ENCODE measurements at places on chromosomes 3 and 15. TPM values are rescaled to one million over a fixed set of nuclear protein-coding genes. Genes with fewer than 3 reads are reported as not detected.

- H3K4me3 ChIP-seq, result no peak overlapping the region
- no peaks in the 10 kb centered on the region for H3K27me3 ChIP-seq
- no peak overlapping the region for H3K27ac ChIP-seq
- no peaks in the 10 kb centered on the region for H3K4me1 ChIP-seq
These were observed 67.6 kb upstream of the GCNT3 start for GRCh38 chr15:59543721-59544547.

DNA sequence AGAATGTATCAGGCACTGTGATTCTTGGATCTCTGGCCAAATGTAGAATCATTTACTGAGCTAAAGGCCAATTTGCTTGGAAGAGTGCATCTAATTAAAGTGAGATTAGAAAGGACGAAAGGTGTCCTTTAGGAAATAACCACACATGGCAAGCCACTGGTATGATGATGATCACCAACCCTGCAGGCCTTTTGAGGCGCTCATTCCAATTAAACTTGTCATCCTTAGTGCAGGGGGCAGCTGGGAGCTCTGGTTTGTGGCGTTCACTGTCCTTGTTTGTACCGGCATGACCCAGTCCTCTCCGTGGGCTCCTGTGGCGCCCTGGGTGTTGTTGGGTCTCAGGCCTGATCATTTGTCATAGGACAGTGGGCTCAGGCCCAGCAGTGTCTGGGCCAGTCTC, 11.0 kb downstream of the LIMD1 start:
- no peaks in the 10 kb centered on the region for H3K27me3 ChIP-seq
- no peaks in the 10 kb centered on the region for H3K4me1 ChIP-seq
- no peak overlapping the region for H3K4me3 ChIP-seq
- H3K27ac ChIP-seq, result no peak overlapping the region
- no peak for DNase-seq

- no peaks in the 10 kb centered on the region for H3K4me1 ChIP-seq
- H3K4me3 ChIP-seq, result no peak overlapping the region
- no peaks in the 10 kb centered on the region for H3K27me3 ChIP-seq
- no peak for DNase-seq
- no peak overlapping the region for H3K27ac ChIP-seq
These were observed 43.8 kb upstream of the SLCO2A1 start for GRCh38 chr3:134073583-134073945.

DNA sequence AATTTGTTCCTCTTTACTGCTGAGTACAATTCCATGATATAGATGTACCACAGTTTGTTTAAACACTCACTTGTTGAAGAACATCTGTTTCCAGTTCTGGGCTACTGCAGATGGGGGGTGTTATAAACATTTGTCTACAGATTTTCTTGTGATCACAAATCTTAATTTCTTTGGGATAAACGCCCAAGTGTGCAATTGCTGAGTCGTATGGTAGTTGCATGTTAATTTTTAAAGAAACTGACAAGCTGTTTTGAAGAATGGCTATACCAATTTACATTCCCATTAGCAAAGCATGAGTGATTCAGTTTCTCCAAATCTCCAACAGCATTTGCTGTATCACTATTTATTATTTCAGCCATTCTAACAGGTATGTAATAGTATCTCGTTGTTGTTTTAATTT, 242.0 kb upstream of the MRPL3 start:
- no peak for DNase-seq
- H3K27me3 ChIP-seq, result no peaks in the 10 kb centered on the region
- H3K4me1 ChIP-seq, result no peaks in the 10 kb centered on the region
- no peak overlapping the region for H3K4me3 ChIP-seq
- no peak overlapping the region for H3K27ac ChIP-seq
- H3K36me3 ChIP-seq, result no peaks in the 10 kb centered on the region

GRCh38 chr15:91884606-91885005, 31.1 kb downstream of the SLCO3A1 start:
- DNase-seq, result no peak
- peaks cover 2% of the 10 kb centered on the region for H3K4me1 ChIP-seq
- H3K4me3 ChIP-seq, result no peak overlapping the region

NAA80 gene
- total RNA-seq, result 6.0 TPM

DNA sequence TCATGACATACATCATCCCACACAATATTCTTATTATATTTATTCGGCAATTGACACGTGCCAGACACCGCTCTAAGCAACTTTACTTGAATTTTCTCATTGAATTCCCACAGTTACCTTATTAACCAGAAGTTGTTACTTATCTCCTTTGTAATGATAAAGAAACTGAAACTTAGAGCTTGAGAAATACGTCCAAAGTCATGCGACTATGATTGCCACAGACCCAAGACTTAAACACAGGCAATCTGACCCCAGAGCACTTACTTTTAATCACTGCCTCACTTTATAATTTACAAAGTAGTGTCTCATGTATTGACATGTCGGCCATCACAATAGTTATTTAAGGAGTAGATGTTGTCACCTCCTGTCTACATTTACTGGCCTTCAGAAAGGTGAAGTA, 64.7 kb downstream of the ATP13A4 start:
- H3K27ac ChIP-seq, result no peak overlapping the region
- H3K36me3 ChIP-seq, result no peaks in the 10 kb centered on the region
- no peaks in the 10 kb centered on the region for H3K27me3 ChIP-seq
- no peaks in the 10 kb centered on the region for H3K4me1 ChIP-seq
- no peak for DNase-seq

USP50 gene
- total RNA-seq, result not detected

DNA sequence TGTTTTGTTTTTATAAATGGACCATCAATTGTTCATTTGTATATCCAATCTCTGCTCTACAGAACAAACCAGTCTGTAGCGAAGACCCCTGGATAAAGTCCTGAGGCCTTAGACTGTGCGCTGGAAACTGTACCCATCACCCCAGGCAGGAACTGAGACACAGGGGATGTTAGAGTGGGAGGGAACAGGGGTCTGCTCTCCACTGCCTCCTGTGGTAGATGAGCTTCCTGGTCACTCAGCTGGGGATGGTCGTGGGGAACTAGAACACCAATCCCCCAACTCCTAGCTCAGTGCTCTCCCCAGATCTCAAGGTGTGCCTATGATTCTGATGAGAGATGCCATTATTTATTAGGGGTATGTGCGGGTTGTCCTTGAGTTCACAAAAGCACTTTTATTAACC, 340.2 kb upstream of the IGF1R start:
- no peak overlapping the region for H3K27ac ChIP-seq
- no peaks in the 10 kb centered on the region for H3K36me3 ChIP-seq
- no peak overlapping the region for H3K4me3 ChIP-seq
- no peaks in the 10 kb centered on the region for H3K27me3 ChIP-seq

TM6SF1 gene
- 0.96 TPM for total RNA-seq

GRCh38 chr3:102105193-102105592, 255.9 kb downstream of the NFKBIZ start:
- H3K27me3 ChIP-seq, result no peaks in the 10 kb centered on the region
- H3K36me3 ChIP-seq, result no peaks in the 10 kb centered on the region
- H3K4me1 ChIP-seq, result no peaks in the 10 kb centered on the region
- DNase-seq, result no peak
- H3K27ac ChIP-seq, result no peak overlapping the region

- H3K4me1 ChIP-seq, result no peaks in the 10 kb centered on the region
- H3K27ac ChIP-seq, result no peak overlapping the region
- H3K4me3 ChIP-seq, result no peak overlapping the region
- peak; percentile 35 for DNase-seq
These were observed 21.5 kb downstream of the AGTR1 start for GRCh38 chr3:148718982-148719862.

PLIN1 gene
- not detected for total RNA-seq

GRCh38 chr3:110485389-110485788, 586.2 kb upstream of the NECTIN3 start:
- DNase-seq, result no peak
- no peaks in the 10 kb centered on the region for H3K27me3 ChIP-seq
- peaks cover 56% of the 10 kb centered on the region for H3K36me3 ChIP-seq

- no peak overlapping the region for H3K4me3 ChIP-seq
- H3K27me3 ChIP-seq, result no peaks in the 10 kb centered on the region
- peaks cover 2% of the 10 kb centered on the region for H3K4me1 ChIP-seq
- no peak for DNase-seq
- H3K36me3 ChIP-seq, result no peaks in the 10 kb centered on the region
- H3K27ac ChIP-seq, result no peak overlapping the region
These were observed 29.3 kb upstream of the MYO1E start for GRCh38 chr15:59401824-59402569.

GPR149 gene
- total RNA-seq, result not detected

DNA sequence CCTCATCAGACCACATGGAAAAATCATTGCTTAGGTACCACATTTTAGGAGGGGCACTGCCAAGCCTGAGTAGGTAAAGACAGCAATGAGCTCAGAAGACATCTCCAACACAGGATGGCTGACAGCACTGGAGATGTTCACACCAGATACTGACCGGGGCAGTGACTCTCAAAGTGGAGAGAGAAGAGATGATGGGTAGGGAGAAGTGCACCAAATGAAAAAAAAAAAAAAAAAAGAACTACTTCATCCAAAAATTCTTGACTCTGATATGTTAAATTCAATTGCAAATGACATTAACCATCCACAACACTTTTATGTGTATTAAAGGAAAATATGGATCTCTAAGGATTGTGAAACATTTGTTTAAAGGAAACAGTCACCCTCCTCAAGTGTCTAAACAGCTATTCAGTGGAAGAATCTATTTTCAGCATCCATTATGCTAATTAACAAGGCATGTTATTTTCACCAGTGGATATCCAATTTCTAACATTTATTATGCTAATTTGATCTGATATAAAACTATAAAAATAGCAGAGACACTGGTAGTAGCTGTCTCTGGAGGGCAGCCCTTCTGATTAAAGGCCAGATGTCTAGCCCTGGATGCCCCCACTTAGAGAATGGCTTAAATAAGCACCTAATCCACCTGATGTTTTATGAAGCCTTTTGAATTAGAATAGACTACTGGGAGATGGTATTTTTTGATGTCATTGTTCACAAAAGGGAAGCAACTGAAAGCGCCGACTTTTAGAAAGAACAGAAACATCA, 48.2 kb upstream of the VGLL4 start:
- DNase-seq, result no peak
- H3K4me1 ChIP-seq, result peaks cover 3% of the 10 kb centered on the region
- no peaks in the 10 kb centered on the region for H3K27me3 ChIP-seq
- no peak overlapping the region for H3K4me3 ChIP-seq
- H3K36me3 ChIP-seq, result no peaks in the 10 kb centered on the region

DNA sequence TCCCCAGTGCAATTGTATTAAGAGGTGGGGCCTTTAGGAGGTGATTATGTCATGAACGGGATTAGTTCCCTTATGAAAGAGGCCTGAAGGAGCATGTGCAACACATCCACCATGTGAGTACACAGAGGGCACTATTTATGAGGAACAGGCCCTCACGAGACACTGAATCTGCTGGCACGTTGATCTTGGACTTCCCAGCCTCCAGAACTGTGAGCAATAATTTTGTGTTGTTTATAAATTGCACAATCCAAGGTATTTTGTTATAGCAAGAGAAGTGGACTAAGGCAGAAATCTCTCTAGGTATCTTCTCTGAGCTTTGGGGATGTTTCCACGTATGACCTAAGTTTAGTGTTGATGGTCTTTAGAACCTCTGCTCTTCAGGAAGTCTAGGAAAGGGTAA, 149.3 kb upstream of the CBLB start:
- H3K4me3 ChIP-seq, result no peak overlapping the region
- H3K27me3 ChIP-seq, result no peaks in the 10 kb centered on the region
- DNase-seq, result no peak
- H3K27ac ChIP-seq, result no peak overlapping the region
- no peaks in the 10 kb centered on the region for H3K4me1 ChIP-seq

NOX5 gene
- not detected for total RNA-seq

SCAANT1 gene
- not detected for total RNA-seq

All from H9 (cell line).